NCI-H446 treated with DMSO at 0.1 percent for 48 hours (cell line): ENCODE measurements at places on chromosomes 16 and 17.

DNA sequence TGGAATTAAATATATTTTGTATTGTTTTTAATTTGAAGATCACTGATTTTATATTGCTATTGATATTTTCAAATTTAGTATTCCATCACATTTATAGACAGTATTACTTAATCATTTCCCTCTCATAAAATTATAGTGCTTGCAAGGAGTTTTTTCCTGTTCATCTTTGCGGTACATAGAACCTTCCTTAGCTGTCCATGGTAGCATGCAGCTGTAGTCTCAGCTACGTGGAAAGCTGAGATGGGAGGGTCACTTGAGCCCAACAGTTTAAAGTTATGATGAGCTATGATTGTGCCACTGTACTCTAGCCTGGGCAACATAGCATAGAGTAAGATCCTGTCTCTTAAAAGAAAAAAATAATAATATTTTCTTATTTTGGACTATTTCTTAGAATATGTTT, 215.8 kb upstream of the CHMP6 start:
- no peak for DNase-seq

DNA sequence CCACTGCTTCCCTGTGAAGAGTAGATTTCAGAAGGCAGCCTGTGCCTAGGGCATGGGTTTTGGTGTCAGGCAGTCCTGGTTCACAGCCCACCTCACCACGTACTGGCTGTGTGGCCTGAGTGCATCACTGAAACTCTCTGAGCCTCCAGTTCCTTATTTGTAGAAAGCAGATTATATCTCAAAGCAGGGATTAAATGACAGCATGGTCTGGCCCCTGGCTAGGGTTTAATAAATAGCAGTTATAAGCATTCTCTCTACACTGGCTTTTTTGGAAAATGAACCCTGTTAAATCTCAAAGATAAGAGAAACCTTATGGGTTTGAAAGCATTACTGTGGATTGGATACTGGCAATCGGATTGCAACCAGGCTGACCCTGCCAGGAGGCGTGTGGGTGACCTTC, 2.9 kb upstream of the MT1M start:
- no peak for DNase-seq

GRCh38 chr17:29292992-29293889, 707 bp downstream of the NUFIP2 start:
- DNase-seq: no peak

- DNase-seq: no peak
Measured at GRCh38 chr17:59623151-59623550, 3.5 kb downstream of the CLTC start.

DNA sequence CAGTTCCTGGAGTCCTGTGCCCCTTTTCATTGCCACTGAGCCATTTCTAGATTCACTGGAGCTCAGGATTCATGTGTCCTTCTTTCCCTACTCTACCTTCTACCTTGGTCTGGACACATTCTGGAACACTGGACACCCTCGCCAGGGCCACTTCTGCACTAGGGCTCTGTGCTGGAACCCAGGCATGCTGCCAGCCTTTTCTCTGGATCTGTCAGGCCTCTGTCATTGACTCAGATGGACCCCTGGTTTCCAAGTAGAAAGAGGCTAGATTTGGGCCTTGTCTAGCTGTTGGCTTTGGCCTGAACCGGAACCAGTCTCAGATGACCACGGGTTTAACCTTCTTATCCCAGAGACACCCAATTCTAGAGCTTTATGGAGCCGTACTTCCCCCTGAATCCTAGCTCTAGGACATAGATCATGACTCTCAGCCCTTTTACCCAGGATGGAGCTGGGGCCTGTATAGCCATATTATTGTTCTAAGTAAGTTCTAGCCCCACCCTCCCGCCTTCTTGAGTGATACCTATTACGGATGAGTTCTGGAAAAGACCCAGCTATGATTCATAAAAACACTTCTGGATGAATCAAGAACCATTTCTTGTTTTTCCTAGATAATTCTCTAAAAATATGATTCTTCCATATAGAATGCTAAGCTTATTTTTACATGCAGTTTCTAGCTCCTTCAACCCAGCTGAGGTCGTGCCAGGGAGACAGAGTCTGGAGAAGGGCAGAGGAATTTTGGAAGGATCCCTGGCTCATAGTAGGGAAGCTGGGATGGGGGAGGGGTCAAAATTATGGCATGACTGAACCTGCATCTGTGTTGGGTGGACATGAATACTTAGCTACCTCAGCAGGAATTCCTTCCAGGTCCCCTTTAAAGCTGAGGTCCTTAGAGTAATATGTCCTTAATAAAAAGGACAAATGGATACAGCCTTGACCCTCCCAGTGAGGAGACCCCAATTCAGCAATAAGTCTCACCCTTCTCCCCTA, 1.1 kb upstream of the CHRNB1 start:
- no peak for DNase-seq

GRCh38 chr17:48632579-48633265, 6.6 kb upstream of the HOXB9 start:
- no peak for DNase-seq

- DNase-seq: no peak
Measured at GRCh38 chr17:37413875-37414519, 7.3 kb downstream of the TADA2A start.

DNA sequence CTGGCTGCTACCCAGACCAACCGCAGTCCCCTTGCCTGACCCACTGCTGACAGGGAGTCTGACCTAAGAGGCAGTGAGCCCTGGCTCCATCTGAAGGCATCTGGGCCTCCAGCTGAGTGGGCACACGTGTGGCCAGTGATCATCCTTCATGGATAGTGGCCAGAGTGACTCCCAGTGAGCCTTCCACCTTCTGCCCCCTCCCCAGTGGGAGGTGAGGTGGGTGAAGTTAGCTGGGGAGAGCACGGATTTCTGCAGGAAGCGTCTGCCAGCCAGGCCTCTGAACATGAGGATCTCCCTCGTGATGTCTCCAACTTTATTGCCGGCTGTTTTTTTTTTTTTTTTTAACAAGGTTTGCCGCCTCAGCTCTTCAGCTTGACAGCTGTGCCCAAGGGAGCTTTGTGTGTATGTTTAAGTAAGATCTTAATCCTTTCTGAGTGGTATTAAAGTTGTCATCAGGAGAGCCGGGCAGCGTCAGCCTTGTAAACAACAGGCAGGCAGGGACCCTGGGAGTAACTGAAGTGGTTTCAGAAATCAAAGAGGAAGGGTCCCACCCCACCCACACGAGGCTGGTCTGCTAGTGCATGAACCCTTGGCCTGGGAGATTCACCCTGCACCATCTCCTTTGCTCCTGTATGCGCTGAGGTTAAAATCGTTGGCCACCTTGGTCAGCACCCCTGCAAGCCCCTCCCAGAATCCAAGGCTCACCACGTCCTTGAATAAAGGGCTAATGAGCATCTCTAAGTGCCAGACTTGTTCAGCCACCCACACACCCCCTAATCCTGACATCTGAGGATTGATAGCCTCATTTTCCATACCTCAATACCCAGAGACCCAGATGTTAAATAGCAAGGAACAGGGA, 33.3 kb downstream of the RHBDL3 start:
- no peak for DNase-seq

DNA sequence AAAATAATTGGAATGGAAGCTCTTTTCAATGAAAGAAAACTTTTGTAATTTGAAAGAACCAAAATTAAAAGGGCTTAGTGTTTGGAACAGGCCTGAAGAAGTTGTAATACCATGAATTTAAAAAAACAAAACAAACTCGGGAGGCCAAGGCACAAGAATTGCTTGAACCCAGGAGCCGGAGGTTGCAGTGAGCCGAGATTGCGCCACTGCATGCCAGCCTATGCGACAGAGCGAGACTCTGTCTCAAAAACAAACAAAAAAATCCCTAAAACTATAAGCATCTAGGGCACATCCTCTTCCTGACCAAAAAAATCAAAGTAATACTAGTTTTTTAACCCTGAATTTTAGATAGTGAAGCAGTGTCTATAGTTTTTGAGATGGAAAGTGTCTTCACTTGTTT, 12.7 kb downstream of the CLTC start:
- no peak for DNase-seq

- no peak for DNase-seq
Measured at GRCh38 chr17:1182811-1183170, 3.0 kb upstream of the ABR start.

- no peak for DNase-seq
Measured at GRCh38 chr16:10269632-10270031, 87.4 kb upstream of the GRIN2A start.

DNA sequence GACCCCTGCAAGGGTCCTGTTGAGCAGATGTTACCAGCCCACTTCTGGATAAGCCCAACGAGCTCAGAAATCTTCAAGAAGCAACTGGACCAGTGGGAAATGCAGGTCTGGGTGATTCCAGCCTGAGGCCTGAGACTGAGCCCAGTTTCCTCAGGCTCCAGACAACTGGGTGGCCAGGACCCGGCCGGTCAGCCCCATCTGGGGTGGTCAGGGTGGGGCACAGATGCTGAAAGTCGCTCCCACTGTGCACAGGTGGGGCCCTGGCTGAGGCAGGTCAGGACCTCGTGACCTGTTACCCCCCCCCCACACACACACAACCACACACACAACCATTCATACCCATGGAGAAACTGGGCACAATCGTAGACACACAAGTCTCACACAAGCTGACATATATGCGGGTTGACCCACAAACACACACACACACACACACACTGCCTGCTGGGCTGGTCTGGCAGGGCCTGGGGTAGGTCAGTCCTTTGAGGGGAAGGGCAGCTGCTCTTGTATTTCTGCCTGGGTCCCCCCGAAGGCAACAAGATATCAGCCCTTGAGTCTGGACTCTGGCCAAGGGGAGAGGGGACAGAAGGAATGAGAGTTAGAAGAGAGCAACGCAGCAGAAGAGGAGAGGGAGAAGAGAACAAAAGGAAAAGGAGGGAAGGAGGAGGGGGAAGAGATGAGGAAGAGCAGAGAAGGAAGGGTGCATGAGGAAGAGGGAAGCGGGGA, 99.0 kb upstream of the CDH5 start:
- DNase-seq: no peak

DNA sequence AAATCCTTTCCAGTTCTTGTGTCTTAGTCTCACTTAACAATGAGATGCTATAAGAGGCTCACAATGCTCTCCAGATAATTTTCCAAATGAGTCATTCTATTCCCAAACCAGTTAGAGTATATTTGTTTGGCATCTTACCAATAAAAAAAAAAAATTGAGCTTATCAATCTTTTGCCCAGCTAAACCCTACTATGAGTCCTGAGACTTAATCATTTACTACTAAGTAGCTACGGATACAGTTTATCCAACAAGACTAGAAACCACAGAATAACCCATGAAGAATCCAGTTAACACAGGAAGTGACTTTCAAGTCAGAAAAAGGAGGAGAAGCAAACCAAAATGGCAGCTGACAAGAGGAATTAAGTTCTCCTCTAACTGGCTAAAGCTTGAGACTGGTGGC, 330.3 kb upstream of the XYLT1 start:
- no peak for DNase-seq

DNA sequence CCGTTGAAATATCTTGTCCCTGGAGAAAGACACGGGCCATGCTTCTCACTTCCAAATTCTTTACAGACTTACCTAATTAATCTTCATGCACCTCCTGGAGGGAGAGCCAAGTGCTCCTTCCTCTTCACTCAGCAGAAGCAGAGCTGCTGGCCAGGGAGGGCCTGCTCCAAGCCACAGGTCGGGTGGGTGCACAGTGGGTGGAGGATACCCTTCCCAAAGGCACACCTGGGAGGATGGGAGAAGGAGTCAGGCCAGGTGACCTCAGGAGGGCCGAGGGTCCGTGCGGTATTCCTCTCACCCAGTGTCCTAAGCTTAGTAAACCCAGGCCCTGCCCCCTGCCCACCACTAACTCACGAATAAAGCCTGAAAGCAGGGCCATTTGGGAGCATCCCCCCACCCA, 171.3 kb upstream of the RPL38 start:
- DNase-seq: no peak

- DNase-seq: no peak
Measured at GRCh38 chr17:9987779-9988585, 82.9 kb upstream of the RCVRN start.

DNA sequence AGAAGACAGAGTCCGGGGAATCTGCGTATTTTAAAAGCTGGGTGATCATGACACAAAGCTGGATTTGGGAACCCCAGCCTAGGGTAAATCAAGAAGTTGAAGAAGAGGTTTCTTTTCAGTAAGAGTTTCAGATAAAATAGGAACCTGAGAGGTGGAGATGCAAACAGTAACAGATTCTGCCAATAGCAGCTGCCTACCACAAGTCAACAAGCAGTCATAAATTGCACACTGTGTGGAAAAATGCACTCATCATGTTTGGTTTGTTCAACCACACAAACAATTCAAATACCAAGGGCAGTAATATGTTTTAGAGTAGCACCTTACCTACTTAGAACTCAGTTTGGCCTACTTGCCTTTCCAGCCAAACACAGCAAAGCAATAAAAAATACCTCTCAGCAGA, 14.0 kb downstream of the MYO1D start:
- no peak for DNase-seq

DNA sequence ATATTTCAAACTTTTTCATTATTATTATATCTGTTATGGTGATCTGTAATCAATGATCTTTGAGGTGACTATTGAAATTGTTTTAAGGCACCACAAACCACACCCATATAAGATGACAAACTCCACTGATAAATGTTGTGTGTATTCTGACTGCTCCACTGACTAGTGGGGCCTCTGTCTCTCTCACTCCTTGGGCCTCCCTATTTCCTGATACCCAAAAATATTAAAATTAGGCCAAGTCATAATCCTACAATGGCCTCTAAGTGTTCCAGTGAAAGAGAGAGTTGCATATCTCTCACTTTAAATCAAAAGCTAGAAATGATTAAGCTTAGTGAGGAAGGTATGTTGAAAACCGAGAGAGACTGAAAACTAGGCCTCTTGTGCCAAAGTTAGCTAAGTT, 23.4 kb downstream of the CYLD start:
- no peak for DNase-seq

GRCh38 chr16:85607796-85608514, 5.2 kb upstream of the GSE1 start:
- DNase-seq: no peak

DNA sequence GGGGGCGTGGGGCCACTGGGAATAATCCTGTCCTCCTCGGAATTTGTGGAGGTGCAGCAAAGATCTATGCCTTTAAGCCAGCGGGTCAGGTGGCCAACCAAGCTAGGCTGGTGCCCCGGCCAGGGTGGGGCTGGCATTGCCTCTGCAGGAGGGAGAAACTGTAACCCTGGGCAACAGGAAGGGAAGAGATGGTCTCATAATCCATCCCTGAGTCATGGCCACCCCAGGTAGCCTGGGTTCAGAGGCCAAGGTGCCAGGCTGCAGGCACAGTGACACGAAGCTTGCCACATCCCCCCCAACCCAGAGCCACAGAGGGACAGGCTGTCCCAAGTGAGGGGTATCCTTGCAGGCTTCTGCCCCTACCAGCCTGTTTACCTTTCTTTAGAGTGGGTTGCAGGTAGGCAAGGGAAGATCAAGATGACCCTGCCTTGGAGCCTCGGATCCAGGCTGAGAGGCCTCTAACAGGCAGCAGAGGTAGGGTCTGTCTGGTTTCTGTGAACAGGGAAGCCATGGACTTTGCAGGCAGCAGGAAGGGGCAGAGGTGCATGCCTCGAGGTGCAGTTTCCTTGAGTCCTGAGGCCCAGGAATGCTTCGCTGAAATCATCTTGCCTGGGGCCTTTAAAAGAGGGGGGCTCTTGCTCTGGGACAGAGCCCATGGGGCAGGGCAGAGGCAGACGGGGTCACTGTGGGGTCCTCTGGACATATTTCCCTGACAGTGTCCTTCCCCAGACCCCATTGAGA, 4.0 kb downstream of the LASP1 start:
- no peak for DNase-seq

GRCh38 chr17:44541884-44542581, 15.3 kb upstream of the FZD2 start:
- no peak for DNase-seq
